ENCODE measurements at places on chromosomes 5 and 9.

GRCh38 chr9:114395334-114395617, 7.5 kb upstream of the AKNA start:
- no peak for DNase-seq

DNA sequence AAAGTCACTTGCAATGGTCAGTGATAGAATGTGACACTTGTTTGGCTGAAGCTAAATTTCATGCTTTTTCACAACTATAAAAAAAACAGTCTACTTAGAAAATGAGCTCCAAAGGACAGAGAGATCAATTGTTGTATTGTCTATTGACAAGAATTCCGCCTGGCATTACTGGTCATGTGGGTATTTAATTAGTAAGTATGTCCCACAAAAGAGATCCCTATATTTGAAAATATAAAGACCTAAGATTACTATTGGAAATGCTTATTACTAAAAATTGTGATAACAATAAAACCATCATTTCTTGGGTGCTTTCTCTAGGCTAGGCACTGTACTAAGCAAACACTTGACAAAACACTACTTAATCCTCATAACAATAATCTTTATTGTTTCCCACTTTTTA, 745.2 kb upstream of the C9orf72 start:
- no peak for DNase-seq

DNA sequence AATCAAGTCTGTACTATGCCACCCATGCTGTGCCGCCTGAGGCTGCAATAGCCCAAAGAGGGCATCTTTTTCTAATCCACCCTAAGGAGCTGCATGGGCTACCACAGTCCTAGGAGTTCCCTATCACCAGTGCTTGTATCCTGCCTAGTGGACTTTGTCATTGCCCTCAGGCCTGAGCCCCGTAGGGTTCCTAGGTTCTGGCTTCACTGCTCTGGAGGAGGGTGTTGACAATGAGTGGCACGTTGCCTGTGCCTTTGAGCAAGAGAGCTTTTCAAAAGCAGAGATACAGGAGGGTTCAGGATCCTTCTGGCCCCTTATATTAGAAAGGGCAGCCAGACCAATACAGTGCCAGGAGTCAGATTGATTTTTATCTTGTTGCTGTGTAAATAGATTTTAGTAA, 93.0 kb downstream of the PRDM6 start:
- DNase-seq: no peak

DNA sequence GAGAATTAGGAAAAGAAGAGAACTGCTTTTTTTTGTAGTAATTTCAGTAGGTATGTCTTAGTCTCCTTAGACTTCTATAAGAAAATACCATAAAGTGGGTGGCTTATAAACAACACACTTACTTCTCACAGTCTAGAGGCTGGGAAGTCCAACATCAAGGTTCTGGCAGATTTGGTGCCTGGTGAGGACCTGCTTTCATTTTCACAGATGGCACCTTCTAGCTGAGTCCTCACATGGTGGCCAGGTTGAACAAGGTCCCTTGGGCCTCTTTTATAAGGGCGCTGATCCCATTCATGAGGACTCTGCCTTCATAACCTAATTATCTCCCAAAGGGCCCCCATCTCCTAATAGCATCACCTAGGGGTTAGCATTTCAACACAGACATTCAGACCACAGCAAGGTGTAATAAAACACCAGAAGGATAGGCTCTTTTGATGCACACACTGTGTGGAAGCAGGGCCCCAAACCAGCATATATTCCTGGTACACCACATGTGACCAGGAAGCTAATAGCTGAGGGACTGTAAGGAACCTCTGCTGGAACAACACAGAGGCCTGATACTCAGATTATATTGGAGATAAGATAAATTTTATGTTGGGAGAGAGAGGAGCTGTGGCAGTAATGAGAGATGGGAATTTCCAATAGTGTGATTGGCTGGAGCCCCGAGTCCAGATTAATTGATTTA, 384.9 kb downstream of the RAB3C start:
- DNase-seq: no peak

GRCh38 chr5:160398806-160399205, 1.0 kb downstream of the FAM200C start:
- no peak for DNase-seq

DNA sequence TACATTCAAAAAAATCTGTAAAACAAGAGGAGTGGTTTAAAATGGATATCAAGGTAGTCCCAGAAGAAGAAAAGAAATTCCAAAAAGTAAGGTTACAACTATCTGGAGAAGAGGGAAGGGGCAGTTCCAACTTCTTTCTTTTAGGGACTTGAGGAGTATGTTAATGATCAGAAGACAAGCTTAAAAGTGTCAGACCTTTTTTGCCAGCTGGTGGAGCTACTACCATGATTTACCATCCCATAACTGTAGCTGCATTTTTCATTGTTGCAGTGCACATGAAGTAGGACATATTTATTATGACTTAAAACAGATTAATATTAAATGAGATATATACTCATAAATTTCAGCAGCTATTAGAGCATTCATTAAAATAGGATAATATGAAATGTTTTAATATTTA, 158.5 kb upstream of the RGS7BP start:
- no peak for DNase-seq

- no peak for DNase-seq
These were observed 159.6 kb downstream of the ACTL7B start for GRCh38 chr9:108696156-108696555.

- DNase-seq: no peak
These were observed 113.9 kb upstream of the ADAMTSL1 start for GRCh38 chr9:18360005-18360404.

DNA sequence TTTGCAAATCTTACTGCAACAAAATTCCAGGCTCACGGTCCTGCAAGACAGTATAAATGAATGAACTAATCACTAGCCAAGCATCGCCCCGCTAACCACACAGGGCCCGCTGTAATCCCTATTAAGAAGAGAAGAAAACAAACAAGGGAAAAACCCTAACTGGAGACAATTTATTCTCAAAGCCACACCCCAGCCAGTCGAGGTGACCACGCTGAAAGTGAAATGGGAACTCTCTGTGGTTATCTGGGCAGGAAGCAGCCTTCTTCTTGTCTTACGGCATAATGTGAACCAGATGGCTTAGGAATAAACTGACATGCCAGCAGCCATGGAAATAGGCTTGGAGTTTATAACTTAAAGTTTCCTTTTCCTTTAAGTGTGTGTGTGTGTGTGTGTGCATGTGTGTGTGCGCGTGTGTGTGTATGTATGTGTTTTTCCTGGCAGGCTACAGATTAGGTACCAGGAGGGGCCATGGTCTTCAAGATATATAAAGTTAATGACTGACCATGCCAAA, 120.2 kb downstream of the SEMA6A start:
- no peak for DNase-seq

DNA sequence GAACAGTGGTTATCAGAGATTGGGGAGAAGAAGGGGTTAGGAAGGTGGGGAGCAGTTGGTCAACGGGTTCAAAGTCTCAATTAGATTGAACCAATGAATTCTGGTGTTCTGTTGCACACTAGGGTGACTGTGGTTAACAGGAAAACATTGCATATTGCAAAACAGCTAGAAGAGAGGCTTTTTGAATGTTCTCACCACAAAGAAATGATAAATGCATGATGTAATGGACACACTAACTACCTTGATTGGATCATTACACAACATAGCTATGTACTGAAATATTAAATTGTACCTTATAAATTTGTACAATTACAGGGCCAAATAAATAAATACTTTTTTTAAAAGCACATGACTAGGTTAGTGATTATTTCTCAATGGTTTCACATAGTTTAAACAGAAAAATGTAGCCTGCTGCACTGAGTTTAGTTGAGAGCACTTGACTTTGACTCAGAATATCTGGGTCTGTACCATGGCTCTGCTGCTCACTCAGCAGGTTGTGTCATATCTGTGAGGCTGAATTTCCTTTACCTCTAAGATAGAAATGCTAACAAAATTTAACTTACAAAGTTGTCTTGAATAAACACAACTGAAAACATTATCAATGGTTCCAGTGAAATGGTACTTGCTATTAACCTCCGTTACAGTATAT, 30.4 kb downstream of the NUDT12 start:
- no peak for DNase-seq

DNA sequence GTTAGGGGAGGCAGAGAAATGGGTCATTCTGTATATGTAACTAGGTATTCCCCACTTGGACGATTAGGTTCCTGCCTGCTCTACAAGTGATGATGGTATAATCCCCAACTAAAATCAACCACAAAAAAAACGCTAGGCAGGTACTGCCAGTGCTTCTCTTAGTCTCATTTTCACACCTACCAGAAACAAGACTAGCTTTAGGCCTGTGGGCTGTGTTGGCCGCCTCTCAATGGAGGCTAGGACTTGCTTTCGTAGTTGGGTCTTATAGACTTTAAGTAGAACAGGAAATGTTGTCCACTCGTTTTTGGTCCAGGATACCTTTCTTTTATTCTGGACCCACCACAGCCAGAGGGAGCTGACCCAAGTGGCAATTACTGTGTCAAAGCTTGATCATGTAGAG, 111.8 kb downstream of the UNC13B start:
- DNase-seq: no peak

DNA sequence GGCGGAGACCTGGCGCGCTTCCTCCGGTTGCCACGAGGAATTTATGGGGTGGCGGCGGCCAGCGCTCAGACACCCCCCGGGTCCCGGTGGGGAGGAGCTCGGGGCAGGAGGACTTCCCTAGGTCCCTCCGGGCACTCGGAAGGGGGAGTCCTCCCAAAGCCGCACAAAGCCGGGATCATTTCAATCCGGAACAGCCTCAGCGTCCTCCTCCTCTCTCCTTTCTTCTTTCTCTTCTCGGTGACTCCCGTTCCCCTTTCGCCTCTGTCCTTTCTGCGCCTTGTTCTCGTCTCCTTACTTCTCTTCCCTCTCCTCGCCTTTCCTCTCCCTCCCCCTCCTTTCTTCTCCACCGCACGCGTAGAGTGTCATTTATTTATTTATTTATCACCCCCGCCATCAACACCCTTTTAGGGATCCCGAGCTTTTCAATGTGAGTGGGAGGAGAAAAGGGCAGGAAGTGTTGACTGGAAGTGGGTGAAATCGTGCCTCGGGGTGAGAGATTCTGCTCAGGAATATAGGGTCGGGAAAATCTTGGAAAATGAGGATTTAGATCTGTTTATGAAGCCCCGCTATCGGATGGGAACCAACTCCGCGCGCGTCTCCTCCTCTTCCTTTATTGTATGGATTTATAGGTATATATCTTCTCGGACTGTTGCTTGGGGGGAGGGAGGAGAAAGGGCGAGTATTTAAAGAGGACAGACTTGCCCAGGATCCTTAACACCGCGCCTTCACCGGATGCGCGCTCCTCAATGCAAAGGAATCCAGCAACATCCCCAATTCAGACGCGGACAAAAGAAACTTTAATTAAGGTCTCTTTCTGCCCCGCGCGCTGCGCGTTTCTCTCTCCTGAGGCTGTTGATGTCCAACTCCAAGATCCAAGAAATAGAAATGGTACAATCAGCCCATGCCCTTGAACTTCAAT, 2.0 kb upstream of the ZNF462 start:
- DNase-seq: no peak

DNA sequence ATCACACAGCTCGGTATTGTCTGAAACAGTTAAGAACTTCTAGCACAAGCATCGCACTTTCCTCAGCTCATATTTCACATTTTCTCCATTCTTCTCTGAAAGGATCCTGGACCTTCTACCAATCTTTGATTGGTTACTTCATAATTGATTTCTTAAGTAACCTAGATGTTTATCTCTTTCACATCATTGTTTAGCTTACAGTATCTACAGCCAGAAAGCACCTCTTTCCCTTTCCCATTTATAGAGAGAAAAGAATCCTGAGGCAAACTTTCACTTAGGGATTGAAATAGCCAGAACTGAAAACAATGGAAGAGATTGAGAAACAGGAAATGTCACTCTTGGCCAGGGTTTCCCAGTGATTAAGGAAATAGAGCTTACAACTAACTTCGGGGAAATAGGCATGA, 2.5 kb downstream of the IL33 start:
- no peak for DNase-seq

DNA sequence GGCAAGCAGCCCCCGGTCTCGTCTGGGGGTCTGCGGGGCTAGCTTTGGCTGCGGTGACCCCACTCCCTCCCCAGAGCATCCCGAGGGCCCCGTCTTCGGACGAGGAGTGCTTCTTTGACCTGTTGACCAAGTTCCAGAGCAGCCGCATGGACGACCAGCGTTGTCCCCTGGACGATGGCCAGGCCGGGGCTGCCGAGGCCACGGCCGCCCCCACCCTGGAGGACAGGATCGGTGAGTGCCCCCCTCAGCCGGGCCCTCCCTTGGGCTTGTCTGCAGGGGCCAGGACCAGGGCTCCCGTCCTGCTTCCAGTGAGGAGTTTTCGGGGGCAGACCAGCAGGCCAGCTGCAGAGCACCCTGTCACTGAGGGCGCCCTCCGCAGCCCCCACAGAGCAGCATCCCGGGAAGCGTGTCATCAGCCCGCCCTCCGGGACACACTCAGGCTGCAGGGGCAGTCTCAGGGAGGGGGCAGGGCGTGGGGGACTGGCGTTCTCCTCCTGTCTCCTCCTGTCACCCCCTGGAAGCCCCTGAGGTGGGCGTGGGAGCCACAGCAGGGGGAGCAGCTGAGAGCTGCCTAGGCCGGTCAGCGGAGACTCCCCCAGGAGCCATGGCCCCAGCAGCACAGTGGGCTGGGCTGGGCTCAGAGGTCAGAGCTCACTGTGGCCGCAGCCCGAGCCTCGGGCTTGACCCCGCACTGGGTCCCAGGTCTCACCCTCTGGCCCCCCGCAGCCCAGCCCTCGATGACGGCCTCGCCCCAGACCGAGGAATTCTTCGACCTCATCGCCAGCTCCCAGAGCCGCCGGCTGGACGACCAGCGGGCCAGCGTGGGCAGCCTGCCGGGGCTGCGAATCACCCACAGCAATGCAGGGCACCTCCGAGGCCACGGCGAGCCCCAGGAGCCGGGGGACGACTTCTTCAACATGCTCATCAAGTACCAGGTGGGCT, 7.7 kb downstream of the DNLZ start:
- DNase-seq: no peak

- DNase-seq: no peak
These were observed 31.8 kb downstream of the HMCN2 start for GRCh38 chr9:130297371-130297770.

DNA sequence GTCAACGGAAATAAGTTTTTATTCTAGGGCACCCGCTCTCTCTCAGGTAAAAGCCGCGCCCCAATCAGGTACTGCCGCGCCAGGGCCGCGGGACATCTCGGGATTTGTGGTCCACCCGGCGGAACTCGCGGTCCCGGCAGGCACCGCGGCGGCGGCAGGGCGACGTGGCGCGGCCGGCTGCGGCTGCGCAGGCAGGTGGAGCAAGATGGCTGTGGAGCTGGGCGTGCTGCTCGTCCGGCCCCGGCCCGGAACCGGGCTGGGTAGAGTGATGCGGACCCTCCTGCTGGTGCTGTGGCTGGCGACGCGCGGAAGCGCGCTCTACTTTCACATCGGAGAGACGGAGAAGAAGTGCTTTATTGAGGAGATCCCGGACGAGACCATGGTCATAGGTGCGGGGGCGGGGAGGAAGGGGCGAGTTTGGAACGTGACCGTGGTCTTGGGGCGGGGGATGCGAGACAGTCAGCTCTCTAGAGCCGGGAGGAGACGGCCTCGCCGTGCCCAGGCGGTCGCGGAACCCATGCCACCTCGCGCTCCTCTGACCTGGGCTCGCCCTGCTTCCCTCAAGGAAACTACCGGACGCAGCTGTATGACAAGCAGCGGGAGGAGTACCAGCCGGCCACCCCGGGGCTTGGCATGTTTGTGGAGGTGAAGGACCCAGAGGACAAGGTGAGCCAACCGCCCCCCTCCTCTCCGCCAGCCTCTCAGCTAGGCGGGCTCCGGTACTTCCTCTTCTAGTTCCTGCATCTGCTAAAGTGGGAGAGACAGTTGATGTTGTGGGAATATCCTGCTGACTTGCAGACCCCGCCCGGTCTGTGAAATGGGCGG, at the start of gene TMED9:
TSS of gene TMED9 (plus strand) at position 194 of the 825 bp plus-strand sequence. CDS start at position 206, 12 bp downstream.
- peak; percentile 90 for DNase-seq

Measured in activated naive CD4-positive, alpha-beta T cell treated with anti-CD3 and anti-CD28 coated beads, Interleukin-2, amount 50 U/mL, for 16 hours (primary cell).